ENCODE measurements at places on chromosomes 1 and 21.

GRCh38 chr1:94250341-94250740 is 13.0 kb upstream of the ARHGAP29 start:
- no peak for DNase-seq

GRCh38 chr1:159140474-159140873 is 30.9 kb upstream of the CADM3 start:
- DNase-seq, result no peak

GRCh38 chr21:24272521-24272938 is 1334.8 kb downstream of the MRPL39 start:
- DNase-seq, result no peak

- DNase-seq, result no peak
These were observed 142.0 kb upstream of the ATP1B1 start for GRCh38 chr1:168964478-168964877.
